GM23248 (cell line): ENCODE measurements at places on chromosomes 12 and 14.
A peak's percentile ranks its signal among the peaks of the same experiment; 100 is the strongest.

GRCh38 chr14:80586131-80586530 is 355.4 kb downstream of the CEP128 start:
- DNase-seq, result no peak

DNA sequence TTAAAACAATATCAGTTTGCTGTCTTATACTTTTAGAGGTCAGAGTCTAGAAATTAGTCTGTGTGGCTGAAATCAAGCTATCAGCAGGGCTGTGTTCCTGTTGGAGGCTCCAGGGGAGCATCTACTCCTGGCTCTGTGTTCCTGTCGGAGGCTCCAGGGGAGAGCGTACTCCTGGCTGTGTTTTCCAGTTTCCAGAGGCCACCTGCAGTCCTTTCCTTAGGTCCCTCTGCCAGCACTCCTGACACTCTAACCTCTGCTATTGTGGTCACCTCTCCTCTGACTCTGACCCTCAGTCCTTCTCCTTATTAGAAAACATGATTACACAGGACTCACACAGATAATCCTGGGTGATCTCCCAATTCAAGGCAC is 1140.7 kb upstream of the TMEM132C start:
- DNase-seq, result no peak

- DNase-seq, result no peak
These were observed 64.3 kb downstream of the PLEKHG3 start for GRCh38 chr14:64768401-64769095.

- DNase-seq, result no peak
These were observed 78.2 kb downstream of the PRKAB1 start for GRCh38 chr12:119746169-119746568.

- peak; percentile 84 for DNase-seq
These were observed 54.3 kb upstream of the PPP2R5C start for GRCh38 chr14:101707068-101707842.

DNA sequence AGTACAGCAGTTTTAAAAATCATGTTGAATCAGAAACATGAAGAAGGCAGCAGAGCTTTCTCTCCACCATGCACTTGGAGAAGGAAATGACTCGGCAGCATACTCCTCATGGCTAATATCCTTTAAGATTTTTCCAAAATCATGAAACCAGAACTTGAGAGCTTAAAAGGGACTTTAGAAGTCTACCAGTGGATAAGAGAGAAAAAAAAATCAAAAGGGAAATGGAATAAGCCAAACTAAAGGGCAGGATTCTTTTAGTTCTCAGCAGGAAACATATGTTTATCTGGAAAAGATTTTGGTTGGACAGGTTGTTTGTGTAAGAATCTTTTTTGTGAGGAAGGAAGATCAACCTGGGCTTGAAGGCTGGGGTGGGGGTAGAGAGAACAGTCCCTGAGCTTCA is 111.8 kb downstream of the PRKCH start:
- no peak for DNase-seq

GRCh38 chr12:49800421-49801140 is 27.6 kb downstream of the NCKAP5L start:
- no peak for DNase-seq

DNA sequence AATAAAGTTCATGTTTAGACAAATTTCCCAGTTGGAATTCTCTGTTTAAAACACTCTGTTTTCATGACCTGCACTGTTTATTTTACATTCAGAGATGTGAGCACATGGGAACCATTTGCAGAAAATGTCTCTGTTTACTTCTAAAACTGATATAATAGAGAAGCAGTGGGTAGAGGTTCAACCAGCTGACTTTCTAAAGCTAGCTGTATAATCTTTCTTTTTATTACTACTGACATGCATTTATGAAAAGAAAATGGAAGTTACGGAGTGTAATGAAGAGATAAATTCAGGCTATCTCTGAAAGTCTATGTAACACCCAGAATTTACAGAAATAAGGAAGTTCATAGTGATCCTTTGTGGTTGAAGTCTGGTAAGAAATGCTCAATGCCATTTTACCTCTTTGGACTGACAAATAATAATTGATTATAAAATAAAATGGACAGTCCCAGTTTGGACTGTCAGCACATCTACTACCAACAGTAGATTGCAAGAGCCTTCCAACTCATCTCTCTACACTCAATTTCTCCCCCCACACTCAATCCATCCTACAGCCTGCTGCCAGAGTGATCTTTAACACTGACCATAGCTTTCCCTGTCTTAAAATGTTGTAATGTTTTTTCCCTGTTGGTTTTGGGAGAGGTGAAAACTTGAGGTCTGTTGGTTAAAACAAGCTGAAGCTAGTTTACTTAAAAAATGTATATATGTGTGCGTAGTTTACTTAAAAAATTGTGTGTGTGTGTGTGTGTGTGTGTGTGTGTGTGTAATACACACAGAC is 137.4 kb downstream of the AEBP2 start:
- no peak for DNase-seq

DNA sequence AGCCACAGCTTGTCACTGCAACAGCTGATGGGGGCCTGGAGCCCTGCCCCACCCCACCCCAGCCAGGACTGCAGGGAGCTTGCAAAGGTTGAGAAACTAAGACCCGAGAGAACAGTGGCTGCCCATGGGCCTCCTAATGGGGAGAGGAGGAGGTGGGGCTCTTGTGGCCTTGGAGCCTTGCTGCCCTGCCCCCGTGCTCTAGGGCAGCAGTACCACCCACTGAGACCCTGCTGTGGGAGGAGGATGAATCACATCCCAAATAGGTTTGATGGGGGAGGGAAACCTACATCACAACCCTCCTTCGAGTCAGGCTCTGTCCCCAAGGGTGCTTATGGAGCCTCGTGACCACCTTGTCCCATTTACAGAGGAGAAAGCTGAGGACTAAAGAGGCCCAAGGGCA is 15.9 kb downstream of the HHIPL1 start:
- no peak for DNase-seq

DNA sequence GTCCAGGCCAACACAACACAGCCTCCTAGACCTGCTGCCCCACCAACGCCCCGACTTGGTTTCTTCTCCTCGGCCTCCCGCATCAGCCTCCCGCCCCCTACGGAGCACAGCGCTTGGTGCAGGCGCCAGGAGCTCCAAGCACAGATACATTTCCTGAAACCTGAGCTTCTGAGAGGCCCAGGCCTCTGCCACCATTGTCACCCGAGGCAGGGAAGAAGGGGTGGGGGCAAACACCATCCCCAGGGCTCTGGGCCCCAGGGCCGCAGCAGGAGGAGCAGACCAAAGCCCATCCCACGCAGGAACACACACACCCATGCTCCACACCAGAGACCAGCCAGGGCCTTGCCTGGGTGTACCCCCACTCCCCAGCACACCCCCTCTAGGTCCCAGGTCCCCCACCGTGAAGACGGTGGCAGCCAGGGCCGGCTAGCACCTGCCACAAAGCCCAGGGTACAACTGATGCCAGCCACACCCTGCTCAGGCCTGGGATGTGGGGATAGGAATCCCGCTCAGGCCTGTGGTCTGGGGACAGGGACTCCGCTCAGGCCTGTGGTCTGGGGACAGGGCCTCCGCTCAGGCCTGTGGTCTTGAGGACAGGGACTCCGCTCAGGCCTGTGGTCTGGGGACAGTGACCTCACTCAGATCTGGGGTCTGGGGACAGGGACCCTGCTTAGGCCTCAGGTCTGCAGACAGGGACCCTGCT is 5.4 kb downstream of the JAG2 start:
- no peak for DNase-seq
